ENCODE measurements at places on chromosomes 13 and 19. TPM values are rescaled to one million over a fixed set of nuclear protein-coding genes. Genes with fewer than 3 reads are reported as not detected.

DNA sequence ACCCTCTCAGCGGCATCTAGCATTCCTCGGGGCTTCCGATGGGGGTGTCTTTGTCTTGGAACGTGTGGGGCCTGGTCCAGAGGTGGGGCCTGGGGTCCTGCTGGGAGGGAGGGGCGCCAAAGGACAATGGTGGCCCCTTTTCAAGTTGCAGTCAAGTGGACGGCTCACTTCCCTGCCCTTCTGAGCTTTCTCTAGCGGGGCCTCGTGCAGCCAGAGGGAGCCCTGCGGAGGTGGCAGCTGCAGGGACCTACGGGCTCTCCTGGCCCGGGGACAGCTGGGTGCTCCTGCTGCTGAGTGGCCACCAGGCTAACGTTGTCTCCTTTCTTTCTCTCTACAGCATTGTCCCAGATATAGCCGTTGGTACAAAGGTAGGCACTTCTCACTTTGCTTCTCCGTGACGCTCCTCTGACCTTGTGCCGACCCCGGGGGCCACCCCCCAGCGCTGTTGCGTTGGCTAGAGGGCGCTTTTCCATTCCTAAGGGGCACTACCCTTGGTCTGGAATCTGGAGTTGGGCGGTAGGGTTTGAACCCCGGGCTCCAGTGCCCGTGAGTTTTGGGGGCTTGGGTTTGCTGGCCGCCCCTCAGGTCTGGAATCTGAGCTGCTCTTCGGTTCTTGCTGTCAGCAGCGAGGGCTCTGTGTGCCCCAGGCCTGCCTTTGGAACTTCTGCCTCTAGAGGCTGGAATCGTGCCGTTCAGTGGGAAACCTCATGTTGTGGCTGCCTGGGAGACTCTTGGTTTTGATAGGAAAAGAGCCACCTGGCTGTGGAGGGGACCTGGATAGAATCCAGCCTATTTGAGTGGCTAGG lies 2.0 kb downstream of the PTBP1 start:
- DNase-seq: no peak

ZNF569 gene
- total RNA-seq: 0.11 TPM

DNA sequence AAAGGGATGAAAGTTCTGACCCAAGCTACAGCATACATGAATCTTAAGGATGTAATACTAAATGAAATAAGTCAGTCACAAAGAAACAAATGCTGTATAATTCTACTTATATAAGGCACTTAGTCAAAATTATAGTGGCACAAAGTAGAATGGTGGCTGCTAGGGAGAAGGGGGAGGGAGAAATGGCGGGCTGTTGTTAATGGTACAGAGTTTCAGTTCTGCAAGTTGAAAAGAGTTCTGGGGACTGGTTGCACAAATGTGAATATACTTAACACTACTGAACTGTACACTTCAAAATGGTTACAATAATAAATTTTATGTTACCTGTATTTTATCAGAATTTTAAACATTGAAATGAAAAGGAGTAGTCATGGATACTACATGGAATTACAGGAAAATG lies 48.9 kb upstream of the CLDN10 start:
- DNase-seq: no peak

LYPD5 gene
- total RNA-seq: not detected

NCR1 gene
- not detected for total RNA-seq

DNA sequence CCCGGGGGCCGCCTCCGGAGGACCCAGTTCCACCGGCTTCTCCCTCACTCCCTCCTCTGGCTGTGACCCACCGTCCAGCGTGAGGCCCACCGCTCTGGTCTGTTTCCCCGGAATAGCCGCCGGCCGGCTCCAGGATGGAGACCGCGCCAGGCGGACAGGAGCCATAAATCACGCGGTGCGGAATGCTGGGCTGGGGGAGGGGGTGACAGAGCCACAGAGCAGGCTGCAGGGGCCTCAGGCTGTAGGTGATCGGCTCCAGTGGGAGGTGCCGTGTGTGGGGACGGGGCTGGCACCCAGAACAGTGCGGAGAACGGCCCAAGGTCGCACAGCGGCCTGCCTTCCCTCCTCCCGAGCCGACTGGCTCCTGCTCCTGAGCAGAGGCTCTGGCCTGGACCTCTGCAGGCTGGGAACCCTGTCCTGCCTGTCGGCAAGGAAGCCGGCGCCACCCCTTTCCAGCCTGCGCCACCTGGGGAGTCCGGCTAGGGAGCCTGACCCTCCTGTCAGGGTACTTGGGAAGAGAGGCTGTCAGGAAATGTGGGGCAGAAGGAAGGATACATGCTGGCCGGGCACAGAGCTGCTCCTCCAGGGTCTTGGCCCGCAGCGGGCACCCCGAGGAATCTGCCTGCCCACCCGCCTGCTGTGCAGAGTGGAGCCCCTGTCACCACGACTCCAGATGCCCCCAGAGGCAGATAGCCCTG lies 8.3 kb downstream of the PIAS4 start:
- DNase-seq: no peak

DNA sequence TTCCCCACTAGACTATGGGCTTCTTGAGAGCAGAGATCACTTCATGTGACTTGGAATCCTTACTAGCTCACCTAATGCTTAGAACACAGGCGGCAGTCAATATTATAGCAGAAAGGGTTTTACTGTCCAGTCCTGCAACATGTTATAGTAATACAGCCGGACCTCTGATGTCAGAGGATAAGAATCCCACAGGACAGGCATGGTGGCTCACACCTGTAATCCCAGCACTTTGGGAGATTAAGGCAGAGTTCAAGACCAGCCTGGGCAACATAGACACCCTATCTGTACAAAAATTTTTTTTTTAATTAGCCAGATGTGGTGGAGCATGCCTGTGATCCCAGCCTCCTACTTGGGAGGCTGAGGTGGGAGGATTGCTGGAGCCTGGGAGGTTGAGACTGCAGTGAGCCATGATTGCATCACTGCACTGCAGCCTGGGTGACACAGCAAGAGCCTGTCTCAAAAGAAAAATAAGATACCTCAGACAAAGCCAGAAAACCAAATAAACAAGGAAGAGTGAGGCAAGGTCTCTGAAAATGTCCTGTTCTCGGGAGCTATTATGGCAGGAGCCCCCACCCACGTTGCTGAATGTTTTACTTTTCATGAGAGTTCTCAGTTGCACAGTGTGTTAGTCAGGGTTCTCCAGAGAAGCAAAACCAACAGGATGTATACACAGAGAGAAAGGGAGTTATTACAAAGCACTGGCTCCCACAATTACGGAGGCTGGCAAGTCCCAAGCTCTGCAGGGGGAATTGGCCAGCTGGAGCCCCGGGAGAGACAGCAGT lies 100.8 kb downstream of the UBL3 start:
- DNase-seq: no peak

GRCh38 chr19:48370955-48371354 lies 6.8 kb downstream of the SYNGR4 start:
- no peak for DNase-seq

- DNase-seq: no peak
Measured at GRCh38 chr13:35988648-35989081, 142.5 kb downstream of the DCLK1 start.

ZNF793 gene
- 3.6 TPM for total RNA-seq

JAK3 gene
- 28.1 TPM for total RNA-seq

DNA sequence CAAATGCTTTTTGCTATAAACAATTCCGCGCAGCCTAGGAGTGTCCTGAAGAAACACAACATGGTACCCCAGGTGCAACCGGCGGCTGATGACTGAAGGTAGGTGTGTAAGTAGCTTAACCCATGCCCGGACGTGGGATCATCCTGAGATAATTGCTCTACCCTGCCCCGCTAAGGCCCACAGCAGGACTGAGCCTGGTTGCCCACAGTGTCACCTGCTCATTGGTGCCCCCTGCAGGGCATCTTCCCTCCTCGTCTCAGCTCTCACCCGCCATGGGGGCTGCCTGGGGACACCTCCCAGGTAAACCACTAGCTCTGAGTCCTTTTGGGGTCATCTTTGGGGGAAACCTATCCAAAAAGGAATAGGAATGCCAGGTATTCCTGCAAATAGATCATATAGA lies 22.3 kb downstream of the TMEM161A start:
- no peak for DNase-seq

DNA sequence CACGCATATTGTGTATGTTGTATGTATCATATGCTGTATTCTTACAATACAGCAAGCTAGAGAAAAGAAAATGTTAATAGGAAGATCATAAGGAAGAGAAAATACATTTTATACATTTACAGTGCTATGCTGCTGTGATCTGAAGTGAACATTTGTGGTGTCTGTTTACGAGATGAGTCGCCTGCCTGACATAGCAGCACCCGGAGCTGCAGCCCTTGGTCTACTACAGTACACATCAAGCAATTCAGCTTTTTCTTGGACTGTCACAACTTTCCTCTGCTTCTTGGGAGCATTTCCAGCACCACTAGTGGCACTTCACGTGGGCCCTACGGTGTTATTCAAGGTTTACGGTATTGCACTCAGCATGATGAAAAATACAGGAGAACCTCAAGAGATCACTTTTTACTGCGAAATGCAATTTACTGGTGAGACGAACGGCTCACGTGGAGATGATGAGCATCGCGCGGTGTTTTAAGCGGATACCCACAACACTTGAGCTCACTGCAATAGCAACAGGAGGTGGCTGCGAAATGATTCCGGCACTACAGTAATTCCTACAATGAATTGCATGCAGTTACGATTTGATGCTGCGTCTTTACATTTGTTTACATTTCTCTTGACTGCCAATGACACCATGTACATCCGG lies 308.4 kb downstream of the FGF9 start:
- no peak for DNase-seq

GRCh38 chr13:85693889-85694511 lies 105.2 kb downstream of the SLITRK6 start:
- no peak for DNase-seq

DNA sequence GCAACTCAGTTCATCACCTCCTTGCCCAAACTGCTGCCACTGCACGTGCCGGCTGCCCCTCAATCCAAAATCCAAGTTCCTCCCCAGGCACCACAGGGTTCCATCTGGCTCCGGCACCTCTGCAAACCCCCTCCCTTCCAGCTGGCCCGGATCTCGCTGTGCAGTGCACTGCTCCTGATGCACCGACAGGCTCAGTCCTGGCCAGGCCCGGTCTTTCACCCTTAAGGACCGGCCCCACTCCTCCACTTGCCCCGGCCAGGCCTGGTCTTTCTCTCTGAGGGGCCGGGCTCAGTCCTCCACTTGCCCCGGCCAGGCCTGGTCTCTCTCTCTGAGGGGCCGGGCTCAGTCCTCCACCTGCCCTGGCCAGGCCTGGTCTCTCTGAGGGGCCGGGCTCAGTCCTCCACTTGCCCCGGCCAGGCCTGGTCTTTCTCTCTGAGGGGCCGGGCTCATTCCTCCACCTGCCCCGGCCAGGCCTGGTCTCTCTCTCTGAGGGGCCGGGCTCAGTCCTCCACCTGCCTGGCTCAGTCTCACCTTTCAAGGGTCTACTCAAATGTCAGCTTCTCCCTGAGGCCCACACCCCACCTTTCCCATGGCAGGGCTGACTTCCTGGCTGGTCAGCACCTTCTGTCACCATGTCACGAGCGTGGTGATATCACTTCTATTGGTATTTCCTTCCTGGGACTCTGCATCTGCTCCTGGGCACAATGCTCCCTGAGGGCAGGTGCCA lies 6.9 kb downstream of the ZNF787 start:
- DNase-seq: no peak

DNA sequence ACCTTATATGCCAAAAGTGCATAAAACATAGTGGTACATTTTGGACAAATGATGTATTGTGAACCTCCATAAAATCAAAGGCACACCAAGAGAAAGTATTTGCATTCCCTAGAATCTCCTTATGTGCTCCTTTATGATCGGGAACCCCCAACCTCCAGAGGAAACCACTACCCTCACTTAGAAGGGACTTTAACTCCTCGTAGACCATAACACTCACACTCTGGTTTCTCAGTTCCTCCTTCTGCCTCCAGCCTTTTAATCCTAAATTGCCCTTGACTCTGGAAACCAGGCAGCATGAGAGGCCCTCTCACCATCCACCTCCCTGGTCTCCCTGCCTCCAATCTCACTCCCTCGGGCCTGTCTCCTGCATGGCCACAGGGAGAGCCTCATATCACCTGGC lies 9.8 kb upstream of the KCNN4 start:
- no peak for DNase-seq

PRTN3 gene
- not detected for total RNA-seq

GRCh38 chr13:24450530-24450929 lies 62.0 kb downstream of the PARP4 start:
- no peak for DNase-seq

DNA sequence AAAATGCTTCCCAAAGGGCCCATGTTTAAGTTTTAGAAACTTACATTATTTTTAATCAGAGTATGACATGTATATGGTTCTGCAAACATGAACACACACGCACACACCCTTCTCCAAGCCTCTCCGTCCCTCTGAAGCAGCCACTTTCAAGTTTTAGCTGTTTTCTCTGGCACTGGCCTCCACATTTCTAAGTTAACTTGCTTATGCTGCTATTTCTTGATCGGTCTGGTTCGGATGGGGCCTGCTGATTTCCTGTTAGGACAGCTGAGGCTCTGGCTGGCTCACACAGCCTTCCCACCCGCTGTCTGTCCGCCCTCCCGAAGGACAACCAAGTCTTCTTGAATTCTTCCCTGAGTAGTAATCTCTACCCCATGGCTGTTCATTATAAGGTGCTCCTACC lies 4.4 kb downstream of the SPC24 start:
- DNase-seq: no peak

Measured in ascending aorta (tissue), 2 donors.